CD4-positive, alpha-beta T cell treated with Interleukin-17A for 4 hours (primary cell): ENCODE measurements at places on chromosomes 11 and 22.
A peak's percentile ranks its signal among the peaks of the same experiment; 100 is the strongest.

DNA sequence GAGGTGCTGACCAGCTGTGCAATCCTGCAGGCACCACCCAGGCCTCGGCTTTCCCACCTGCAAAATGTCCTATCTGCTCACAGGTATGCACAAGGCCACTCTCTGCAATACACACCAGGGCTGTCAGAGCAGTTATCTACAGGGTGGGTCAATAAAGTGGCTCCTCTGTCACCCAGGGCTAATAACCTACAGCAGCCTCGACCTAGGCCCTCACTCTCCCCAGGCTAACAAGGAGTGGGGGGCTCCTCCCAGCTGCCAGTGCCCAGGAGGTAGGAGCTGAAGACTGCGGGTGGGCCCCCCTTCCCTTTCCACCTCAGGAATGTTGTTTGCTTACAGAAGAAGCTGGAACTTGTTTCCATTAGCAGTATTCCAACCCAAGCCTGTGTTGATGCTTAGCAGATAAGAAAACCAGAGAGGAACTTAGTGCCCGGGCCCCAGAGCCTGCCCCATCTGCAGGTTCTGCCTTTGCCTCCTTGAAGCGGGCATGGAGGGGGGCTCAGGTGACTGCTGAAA is 26.8 kb downstream of the MYH9 start:
- no peak for DNase-seq

- peak; percentile 41 for DNase-seq
Measured at GRCh38 chr11:2940147-2940920, 11.1 kb upstream of the PHLDA2 start.

DNA sequence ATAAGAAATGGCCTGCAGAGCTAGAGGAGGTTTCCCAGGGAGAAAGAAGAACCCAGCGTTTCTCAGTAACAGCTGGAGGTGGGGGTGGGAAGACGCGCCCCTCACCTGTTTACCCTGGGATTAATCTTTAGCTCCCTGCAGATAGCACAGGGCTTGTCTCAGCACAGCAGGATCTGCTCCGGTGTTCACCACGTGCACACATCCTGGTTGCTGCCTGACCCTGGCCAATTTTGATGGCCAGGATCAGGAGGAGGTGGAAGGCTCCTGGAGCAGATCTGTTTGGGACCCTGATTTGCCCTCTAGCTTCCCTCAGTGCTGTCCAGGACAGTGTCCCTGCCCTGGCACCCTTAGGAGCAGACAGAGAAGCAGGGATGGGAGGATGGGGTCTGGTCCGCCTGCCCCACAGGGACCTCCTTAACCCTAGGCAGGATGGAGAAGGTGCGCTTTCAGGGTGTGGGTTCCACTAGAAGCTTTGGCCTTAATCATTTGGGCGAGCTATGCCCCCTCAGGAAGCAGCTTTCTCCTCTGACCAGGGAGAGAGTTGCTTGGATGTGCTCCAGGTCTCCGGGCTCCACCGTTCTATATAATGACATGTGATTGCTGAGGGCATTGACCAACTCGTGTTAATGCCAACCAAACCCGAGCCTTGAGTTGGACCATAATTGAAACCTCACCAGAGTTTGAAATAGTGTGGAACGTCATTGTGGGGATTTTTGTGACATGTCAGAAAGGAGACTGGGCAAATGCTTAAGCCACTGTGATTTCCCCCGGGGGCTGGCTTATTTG is 19.3 kb downstream of the UPB1 start:
- DNase-seq = no peak

GRCh38 chr11:32343325-32344008 is 91.9 kb downstream of the WT1 start:
- DNase-seq = no peak

DNA sequence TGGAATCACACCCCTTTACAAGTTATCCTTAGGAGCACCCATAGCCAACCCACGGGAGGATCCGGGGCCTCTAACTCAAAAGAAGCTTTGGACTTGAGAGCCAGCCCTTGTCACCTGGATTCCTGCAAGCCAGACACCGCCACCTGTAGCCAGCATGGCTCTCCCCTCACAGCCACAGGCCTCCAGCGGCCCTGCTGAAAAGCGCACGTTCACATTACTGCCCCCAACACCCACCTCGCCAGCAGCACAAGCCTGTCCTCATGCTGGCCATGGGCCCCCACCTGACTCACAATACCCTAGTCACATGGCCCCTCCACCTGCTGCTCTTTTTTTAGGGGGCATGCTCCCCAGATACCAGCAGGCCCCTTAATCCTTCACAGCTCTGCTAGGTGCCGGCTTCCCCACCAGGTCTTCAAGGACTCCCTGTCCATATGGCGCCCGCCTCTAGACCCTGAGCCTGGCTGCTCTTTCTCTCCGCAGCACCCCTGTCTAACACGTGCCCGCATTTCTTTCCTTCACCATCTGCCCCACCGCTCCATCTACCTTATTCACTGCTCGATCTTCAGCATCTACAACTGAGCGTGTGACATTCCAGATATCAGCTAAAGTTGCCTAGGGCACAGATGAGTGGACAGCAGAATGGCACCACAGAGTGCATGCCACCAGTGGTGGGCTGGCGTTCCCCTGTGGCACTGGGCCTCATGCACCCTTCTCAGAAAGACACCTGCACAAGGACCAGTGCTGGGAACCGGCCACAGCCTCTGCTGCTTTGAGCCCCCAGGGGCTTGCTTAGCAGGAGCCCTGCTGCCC is 6.6 kb downstream of the CARS1 start:
- DNase-seq = no peak

- DNase-seq = no peak
Measured at GRCh38 chr22:33405194-33405593, 347.0 kb upstream of the SYN3 start.

GRCh38 chr22:47047321-47048122 is 285.1 kb downstream of the TBC1D22A start:
- no peak for DNase-seq

DNA sequence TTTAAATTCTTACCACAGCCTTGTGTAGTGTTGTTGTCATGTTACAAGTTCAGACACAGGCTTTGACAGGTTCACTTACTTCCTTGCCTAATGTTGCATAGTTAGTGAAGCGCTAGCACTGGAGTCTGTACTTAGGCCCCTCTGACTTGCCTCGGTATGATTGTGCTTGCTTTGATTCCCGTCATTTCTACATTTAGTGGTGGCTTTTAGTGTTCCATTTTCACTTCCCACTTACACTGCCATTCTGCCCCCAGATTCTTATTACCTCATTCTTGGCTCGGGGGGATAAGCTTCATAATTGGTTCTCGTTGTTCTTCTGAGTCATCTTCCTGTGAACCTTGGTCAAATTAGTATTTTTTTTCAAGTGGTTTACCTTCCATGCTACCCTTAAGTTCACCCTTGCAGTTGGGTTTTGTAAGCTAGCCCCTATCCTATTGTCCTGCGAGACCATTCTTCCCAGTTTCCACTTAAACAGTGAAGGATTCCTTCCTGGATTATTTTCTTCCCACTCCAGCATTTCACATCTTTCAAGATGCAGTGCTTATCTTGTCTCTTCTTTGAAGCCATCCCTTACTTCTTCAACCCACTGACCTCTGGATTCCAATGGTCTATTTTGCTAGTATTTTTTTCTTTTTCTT is 68.7 kb downstream of the DDX10 start:
- no peak for DNase-seq

GRCh38 chr11:64633555-64634159 is 42.6 kb downstream of the SLC22A12 start:
- no peak for DNase-seq
